Stimulated activated naive CD4-positive, alpha-beta T cell treated with Interleukin-2 at 50 U/mL for 16 hours (primary cell): ENCODE measurements at places on chromosomes 16 and 17.

GRCh38 chr17:39752241-39752881, 14.6 kb downstream of the GRB7 start:
- DNase-seq, result no peak

DNA sequence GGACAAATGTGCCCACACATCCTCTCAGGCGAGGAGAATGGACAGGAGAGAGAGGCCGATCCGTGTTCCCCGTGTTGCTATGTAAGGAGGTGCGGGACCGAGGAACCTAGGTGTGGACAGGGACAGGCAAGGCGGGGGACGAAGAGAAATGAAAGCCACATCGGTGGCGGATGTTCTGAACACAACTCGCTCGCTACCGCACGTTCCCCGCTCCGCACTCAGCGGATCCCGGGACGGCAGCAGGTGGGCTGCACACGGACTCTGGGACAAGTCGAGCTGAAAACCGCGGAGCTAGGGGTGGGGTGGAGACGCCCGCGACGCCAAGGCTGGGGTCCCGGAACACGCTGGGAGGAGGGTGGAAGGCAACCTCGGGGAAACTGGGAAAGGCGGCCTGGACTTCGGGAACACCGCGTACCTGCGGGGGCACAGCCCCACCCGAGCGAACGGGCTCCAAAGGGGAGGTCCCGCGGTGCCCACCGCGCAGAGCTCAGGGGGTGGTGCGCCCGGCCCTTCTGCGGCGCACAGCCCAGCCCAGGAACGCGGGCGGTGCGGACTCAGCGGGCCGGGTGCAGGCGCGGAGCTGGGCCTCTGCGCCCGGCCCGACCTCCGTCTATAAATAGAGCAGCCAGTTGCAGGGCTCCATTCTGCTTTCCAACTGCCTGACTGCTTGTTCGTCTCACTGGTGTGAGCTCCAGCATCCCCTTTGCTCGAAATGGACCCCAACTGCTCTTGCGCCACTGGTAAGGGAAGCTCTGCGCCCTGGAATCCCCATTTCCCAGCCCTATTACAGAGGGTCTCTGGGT, at the start of gene MT1E:
MT1E (plus strand) TSS at position 642 of the 803 bp plus-strand sequence; CDS start at position 713, 71 bp downstream.
- peak; percentile 58 for DNase-seq

DNA sequence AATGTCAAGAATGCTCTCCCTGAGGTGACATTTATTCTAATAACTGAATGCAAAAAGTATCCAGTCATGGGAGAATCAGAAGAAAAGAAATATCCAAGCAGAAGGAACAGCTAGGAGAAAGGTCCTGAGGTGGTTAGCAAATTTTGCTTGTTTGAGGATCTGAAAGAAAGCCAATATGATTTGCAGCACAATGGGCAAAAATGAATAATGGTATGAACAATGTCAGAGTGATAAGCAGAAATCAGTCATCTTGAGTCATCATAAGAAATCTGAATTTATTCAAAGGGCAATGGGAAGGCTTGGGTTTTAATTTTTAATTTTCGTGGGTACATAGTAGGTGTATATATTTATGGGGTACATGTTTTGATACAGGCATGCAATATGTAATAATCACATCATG, 68.5 kb downstream of the BRIP1 start:
- DNase-seq, result no peak

GRCh38 chr16:15518381-15519351, 84.3 kb downstream of the BMERB1 start:
- no peak for DNase-seq
